ENCODE measurements at places on chromosomes 4 and X.

GRCh38 chrX:14243823-14244222 is 214.1 kb upstream of the GEMIN8 start:
- DNase-seq: no peak

DNA sequence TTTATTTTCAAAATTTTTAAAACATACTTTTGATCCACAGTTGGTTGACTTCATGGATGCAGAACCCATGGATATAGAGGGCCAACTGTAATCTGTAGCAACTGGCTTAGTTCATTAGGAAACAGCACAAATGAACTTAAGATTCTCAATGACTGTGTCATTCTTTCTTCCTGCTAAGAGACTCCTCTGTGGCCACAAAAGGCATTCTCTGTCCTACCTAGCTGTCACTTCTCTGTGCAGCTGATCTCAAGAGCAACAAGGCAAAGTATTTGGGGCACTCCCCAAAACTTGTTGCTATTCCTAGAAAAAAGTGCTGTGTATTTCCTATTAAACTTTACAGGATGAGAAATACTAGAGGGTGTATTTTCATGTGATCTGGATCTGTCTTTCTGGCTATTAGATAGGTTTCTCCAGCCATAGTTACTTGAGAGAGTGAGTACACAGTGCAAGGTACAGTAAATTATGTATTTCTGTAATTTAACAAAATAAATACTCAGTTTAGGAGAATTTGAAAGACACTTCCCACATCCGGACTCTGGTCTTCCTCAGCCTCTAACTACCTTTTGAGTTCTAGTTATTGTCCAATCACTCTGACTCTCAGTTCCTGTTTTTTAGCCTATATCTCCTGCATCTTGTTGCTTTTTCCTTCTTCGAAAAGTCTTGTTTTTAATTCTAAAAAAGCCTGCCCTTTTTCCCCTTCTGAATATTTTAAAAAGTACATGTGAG is 21.8 kb downstream of the TLR2 start:
- DNase-seq: no peak

GRCh38 chr4:71251261-71251660 is 87.6 kb upstream of the SLC4A4 start:
- DNase-seq: no peak

- DNase-seq: no peak
Measured at GRCh38 chr4:41693629-41694028, 54.9 kb downstream of the PHOX2B start.

DNA sequence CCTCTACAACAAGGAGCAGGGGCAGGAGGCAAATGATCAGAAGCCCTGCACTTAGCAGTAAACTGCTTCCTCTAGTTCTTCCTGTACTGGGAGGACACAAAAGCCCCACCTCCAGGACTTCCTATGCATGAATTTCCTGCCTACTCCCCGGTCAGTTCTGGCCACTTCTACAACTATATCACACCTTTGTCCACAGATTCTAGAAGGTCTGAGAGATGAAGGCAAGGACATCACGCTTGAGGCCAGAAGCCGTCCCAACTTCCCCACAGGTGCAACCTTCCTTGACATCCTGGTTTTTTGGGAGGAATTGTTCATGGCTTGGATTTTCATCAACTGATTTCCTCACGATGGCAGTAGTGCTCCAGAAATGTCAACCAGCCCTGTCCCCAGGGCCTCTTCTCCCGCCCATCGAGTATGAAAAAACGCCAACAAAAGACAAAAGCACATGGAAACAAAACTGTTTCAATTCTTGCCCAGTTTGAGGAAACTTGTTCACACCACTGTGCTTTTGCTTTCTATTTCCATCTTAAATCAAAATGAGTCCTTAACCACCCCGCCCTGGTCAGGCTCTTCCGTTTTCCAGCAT is 206.5 kb upstream of the STK26 start:
- no peak for DNase-seq

DNA sequence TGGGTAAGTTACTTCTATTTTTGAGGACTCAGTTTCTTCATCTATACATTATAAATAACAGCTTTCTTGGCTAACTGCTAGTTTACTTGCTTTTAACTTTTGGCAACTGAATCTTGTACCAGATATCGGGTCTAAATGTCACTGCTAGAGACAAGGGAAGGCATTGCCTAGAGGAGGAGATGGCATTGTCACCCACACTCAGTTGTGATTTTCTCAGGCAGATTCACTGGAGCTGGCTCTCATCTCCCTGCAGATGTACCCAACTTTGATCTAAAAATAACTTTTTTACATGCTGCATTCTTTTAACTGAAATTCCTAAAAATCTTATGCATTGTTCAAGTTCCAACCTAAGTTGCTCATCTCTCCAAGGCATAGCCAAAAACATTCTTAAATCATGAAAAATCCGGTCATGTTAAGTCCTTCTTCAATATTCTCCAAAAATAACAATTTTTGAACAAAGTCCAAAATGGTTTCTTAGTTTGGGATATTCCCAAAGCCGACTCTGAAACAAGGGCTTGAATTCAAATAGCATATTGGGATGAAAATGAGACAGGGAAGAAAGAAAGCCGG is 469.0 kb upstream of the BOD1L1 start:
- DNase-seq: no peak

Data from posterior vena cava (tissue), 2 donors.